ENCODE measurements at places on chromosomes 6 and 20. TPM values are rescaled to one million over a fixed set of nuclear protein-coding genes. Genes with fewer than 3 reads are reported as not detected.

MOG gene
- not detected for total RNA-seq

RAB23 gene
- total RNA-seq = 25.5 TPM

SYNGAP1 gene
- 29.0 TPM for total RNA-seq

CDYL gene
- total RNA-seq = 61.4 TPM

IL17A gene
- total RNA-seq = not detected

CALHM4 gene
- total RNA-seq = not detected

MEP1A gene
- not detected for total RNA-seq

XKR7 gene
- total RNA-seq = 6.2 TPM

SLC35F1 gene
- not detected for total RNA-seq

CNKSR3 gene
- 18.2 TPM for total RNA-seq

ANKRD66 gene
- total RNA-seq = not detected

FAXC gene
- total RNA-seq = 9.0 TPM

MLIP gene
- total RNA-seq = not detected

LPIN3 gene
- 21.0 TPM for total RNA-seq

CPNE5 gene
- total RNA-seq = 0.44 TPM

DEFB116 gene
- total RNA-seq = not detected

PROKR2 gene
- not detected for total RNA-seq

SMOC2 gene
- total RNA-seq = 0.13 TPM

PRPH2 gene
- total RNA-seq = not detected

TREM1 gene
- total RNA-seq = not detected

LINC00237 gene
- not detected for total RNA-seq

HDGFL1 gene
- total RNA-seq = not detected

RWDD2A gene
- total RNA-seq = 3.4 TPM

HLA-DOB gene
- 0.39 TPM for total RNA-seq

PEX7 gene
- total RNA-seq = 8.8 TPM

TCF21 gene
- total RNA-seq = not detected

PSORS1C1 gene
- 2.9 TPM for total RNA-seq

TOX2 gene
- total RNA-seq = 85.4 TPM

IBTK gene
- 73.2 TPM for total RNA-seq

PKIB gene
- 1.1 TPM for total RNA-seq

ALDH8A1 gene
- total RNA-seq = not detected

HLA-DRB5 gene
- total RNA-seq = not detected

SLC17A9 gene
- 0.28 TPM for total RNA-seq

ZNF343 gene
- total RNA-seq = 13.4 TPM

IL20RA gene
- not detected for total RNA-seq

PACRG gene
- total RNA-seq = 0.59 TPM

AIF1 gene
- 0.44 TPM for total RNA-seq
